Stimulated activated CD8-positive, alpha-beta memory T cell treated with anti-CD3 and anti-CD28 coated beads, Interleukin-7, amount 100 ng/mL, for 4 hours (primary cell): ENCODE measurements at places on chromosomes 7 and 10.

DNA sequence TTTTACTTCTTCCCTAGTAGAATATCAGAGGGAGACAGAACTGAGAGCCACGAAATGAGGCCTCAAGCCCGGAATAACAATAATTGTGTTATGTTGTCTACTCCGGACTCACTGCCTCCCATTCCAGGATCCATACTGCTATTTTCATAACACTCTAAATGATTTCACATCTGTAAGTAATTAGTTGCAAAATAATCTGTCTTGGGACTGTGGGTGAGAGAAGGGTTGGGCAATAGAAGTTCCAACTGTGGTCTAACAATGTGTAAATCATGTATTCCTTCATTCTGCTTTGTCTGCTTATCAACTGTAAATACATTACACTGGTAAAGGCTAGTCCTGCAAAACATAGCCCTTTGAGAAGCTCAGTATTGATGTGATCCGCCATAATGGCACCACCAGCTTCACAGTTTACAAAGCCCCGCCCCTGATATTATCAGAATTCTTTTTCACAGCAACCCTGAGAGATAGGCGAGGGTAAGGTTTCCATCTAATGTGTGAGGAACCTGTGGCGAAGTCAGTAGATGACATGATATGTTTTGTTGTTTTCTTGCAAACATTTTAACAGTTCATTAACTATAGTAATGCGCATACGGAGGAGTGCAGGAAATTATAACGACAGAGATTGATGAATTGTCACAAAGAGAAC, 265.7 kb upstream of the BMPER start:
- no peak for DNase-seq

DNA sequence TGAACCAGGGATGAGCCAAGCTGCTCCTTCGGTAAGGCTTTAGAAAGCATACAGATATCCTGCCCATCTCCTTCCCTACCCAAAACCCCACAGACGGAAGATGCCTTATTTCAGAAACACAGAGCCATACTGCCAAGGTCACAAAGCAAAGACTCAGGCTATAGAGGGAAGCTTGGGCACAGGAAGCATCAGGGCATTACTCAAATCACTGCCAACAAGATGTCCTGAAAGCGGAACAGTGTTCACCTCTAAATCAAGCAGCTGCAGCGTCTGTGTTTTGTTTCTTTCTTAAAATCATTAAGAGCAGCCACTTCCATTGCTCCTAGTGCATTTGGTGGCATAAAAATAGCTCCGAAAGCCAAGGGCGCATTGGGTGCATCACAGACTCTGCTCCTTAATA, 307.3 kb downstream of the SORCS1 start:
- no peak for DNase-seq

GRCh38 chr10:108385963-108386362, 1221.5 kb upstream of the SORCS1 start:
- DNase-seq: no peak

GRCh38 chr10:2925631-2926030, 141.7 kb upstream of the PFKP start:
- DNase-seq: no peak

DNA sequence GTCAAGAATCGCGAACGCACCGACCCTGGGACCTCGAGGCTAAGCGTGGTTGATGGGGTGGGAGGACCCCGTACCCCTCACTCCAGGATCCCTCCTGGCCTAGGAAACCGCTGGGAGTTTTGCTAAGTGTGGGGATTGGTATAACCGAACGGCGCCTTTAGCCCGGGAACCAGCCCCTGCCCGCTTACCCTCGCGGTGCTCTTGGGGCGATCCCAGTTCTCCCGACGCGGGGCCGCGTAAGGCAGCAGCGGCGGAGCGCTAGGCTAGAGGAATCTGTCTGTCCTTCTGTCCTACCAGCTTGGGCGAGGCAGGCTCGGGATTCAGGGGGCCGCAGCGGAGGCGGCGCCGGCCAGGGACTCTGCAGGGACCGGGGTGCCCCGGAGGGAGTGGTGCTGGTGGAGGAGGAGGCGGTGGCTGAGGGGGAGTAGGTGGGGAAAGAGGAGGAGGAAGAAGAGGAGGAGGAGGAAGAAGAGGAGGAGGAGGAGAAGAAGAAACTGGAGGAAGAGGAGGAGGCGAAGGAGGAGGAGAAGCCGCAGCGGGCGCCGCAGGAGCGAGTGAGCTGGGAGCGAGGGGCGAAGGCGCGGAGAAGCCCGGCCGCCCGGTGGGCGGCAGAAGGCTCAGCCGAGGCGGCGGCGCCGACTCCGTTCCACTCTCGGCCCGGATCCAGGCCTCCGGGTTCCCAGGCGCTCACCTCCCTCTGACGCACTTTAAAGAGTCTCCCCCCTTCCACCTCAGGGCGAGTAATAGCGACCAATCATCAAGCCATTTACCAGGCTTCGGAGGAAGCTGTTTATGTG, 439 bp upstream of the EMX2 start:
- no peak for DNase-seq

DNA sequence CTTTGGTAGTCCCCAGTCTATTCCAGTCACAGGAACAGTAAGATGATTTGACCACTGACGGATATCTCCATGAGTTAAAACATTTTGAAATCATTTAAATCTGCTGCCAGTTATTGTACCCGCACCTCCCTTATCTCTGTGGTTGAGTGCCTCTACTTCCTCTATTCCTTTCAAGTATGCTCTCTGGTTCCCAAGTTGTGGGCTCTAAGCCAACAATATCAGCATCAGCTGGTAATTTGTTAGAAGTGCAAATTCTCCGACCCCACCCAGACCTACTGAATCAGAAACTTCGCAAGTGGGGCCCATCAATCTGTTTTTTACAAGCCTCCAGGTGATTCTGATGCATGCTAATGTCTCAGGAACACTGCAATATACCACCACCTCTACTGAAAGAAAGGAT, 235.5 kb downstream of the CCSER2 start:
- no peak for DNase-seq

GRCh38 chr7:55641811-55642210, 69.5 kb upstream of the VOPP1 start:
- no peak for DNase-seq
